Progenitor cell of endocrine pancreas (in vitro differentiated cells): ENCODE measurements at places on chromosomes 2 and 18.

DNA sequence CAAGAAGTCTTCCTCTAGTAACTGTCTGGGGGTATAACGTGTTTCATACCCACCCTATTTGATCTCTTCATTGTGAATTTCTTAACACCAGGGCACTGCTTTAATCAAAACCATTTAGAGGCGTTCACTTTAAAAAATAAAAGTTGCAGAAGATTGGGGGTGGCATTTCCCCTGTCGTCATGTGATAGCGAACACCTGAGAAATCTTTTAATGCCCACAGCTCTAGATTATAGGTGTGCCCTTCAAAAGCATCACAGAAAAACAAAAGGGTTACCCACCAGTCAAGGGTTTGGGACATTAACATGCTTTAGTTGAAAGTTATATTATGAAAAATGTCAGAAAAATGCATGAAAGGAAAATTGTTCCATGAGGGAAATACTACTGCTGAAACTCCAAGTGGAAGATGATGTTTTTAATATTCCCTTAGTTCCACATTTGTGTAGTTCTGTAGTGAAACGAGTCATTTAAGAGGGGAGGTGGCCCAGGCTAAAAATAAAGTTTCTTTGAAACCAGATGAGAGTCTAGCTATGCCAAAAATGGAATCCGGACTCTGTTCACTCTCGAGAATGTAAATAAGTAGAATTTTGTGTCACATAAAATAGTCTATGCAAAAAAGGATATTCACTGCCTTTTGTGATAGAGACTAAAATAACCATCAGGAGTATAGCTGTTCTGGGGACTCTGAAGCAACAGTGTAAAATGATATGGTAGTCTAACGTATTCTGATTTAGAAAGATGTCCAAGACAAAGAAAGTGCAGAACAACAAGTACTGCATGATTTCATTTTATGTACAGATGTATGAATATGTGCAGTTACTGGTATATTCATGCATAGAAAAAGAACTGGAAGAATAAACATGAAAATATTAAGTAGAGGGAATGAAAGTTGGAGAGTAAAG, 95.3 kb downstream of the TMEM247 start:
- peaks cover 5% of the 10 kb centered on the region for H3K4me1 ChIP-seq
- no peaks in the 10 kb centered on the region for H3K27me3 ChIP-seq
- no peak overlapping the region for H3K27ac ChIP-seq
- no peak for DNase-seq
- peaks cover 4% of the 10 kb centered on the region for H3K36me3 ChIP-seq

DNA sequence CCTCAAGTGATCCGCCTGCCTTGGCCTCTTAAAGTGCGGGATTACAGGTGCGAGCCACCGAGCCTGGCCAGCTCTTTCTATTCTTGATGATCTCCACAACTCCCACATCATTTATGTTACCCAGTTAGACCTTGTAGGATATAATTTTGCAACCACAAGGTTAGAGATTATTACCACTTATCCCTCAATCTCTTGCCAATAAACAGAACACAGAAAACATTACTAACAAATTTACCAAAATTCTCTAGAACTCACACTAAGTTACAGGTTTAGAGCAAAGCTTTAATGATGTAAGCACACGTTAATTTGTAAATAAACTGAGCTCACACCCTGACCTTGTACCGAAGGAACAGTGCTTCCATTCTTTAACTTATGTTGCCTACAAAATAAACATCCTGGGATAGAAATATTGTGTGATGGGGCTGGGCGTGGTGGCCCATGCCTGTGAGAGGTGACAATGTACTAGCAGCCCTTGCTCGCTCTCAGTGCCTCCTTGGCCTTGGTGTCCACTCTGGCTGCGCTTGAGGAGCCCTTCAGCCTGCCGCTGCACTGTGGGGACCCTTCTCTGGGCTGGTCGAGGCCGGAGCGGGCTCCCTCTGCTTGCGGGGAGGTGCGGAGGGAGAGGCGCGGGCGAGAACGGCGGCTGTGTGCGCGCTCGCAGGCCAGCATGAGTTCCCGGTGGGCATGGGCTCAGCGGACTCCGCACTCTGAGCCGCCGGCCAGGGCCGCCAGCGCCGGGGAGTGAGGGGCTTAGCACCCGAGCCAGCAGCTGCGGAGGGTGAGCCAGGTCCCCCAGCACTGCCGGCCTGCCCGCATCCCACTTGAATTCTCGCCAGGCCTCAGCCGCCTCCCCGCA, 42.1 kb upstream of the ITSN2 start:
- H3K27me3 ChIP-seq = peaks cover 3% of the 10 kb centered on the region
- no peak overlapping the region for H3K4me3 ChIP-seq
- H3K4me1 ChIP-seq = peaks cover 2% of the 10 kb centered on the region
- DNase-seq = no peak
- H3K36me3 ChIP-seq = no peaks in the 10 kb centered on the region

DNA sequence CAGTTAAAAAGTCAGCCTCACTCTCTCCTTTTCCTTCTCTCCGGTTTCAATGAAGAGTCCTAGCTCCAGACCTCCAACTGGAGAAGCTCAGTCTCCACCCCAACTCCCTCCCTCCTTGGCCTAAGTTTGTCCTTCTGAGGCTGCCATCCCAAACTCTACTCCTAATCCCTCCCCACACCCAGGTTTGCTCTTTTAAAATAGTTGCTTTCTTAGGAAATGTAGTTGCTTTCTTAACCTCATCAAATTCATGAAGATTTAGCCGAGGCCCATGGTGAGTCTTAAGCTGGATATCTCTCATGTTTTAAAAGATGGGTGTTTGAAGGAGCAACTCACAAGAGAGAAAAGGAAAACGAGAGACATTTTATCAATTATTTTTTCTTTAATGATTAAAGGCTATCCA, 937 bp upstream of the LANCL1 start:
- H3K27me3 ChIP-seq = no peaks in the 10 kb centered on the region
- H3K27ac ChIP-seq = no peak overlapping the region
- no peak for DNase-seq
- H3K36me3 ChIP-seq = peaks cover 5% of the 10 kb centered on the region
- peak overlapping the region; percentile 93 for H3K4me3 ChIP-seq
- H3K4me1 ChIP-seq = peaks cover 18% of the 10 kb centered on the region

DNA sequence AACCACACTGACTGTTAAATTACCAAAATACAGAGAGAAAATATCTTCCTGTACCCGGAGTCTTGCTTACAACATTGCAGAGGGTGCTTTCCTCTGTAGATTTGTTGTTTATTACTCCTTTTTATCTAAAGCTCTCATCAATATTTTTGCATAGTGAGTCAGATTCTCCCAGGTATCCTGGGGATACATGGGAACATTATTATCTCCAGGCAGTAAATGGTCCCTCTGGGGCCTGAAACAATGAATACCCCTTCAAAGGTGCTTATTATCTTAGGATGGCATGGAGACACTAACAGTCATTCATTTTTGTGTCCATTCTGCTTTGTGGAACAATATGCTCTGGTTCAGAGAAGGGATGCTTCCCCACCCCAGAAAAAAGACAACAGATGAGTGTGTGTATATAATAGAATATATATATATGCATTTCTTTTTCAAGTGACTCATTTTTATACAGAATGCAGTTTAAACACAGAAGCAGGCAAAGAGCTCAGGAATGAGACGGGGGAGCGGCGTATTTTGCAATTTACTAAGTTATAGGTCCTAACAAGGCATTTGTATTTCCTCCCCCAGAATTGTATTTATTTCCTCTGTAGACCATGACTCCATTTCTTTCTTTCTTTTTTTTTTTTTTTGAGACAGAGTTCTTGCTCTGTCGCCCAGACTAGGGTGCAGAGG, 424.8 kb upstream of the ZEB2 start:
- DNase-seq = no peak
- H3K4me1 ChIP-seq = peaks cover 3% of the 10 kb centered on the region
- H3K36me3 ChIP-seq = no peaks in the 10 kb centered on the region
- H3K27me3 ChIP-seq = peaks cover 3% of the 10 kb centered on the region
- no peak overlapping the region for H3K4me3 ChIP-seq
- H3K27ac ChIP-seq = no peak overlapping the region

DNA sequence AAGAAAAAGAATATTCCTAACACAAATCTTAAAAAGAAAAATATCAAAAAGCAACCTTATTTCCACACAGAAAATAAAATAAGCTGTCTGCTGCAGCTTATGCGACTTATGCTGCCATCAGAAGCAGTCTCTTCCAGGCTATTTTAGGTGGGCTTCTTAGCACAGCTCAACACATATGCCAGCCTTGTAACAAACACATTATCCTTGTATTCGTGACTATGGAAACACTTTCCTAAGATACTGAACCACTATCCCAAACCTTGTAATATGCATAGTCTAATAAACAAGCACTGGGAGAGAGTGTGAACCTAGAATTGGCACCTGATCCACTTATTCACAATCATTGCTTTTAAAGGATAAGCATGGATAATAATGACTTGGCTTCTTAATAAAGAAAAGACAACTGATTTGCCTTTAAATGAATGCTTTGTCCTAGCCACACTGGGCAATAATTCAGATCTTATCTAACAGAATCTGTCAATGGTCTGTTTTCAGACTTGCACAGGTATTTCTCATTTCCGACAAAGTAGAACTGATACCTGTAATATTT, 40.0 kb upstream of the RNU4ATAC start:
- no peak overlapping the region for H3K27ac ChIP-seq
- H3K36me3 ChIP-seq = peaks cover 12% of the 10 kb centered on the region
- no peak overlapping the region for H3K4me3 ChIP-seq
- no peak for DNase-seq
- no peaks in the 10 kb centered on the region for H3K27me3 ChIP-seq

- H3K27ac ChIP-seq = no peak overlapping the region
- H3K36me3 ChIP-seq = peaks cover 4% of the 10 kb centered on the region
Observed at GRCh38 chr2:25851740-25852503, 26.4 kb downstream of the ASXL2 start.
